Breast epithelium (tissue), 4 donors: ENCODE measurements at places on chromosomes 3 and 15. TPM values are rescaled to one million over a fixed set of nuclear protein-coding genes. Genes with fewer than 3 reads are reported as not detected.

DNA sequence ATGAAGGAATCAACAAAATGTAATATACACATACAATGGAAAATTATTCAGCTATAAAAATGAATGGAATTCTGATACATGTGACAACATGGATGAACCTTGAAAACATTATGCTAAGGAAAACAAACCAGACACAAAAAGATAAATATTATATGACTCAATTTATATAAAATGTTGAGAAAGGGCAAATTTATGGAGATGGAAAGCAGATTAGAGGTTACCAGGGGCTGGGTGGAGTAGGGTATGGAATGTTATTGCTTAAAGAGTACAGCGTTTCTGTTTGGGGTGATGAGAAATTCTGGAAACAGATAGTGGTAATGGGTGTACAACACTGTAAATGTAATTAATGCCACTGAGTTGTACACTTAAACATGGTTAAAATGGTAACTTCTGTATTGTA, 50.9 kb downstream of the EMC4 start:
- DNase-seq, result no peak
- no peak overlapping the region for H3K4me3 ChIP-seq
- H3K36me3 ChIP-seq, result no peaks in the 10 kb centered on the region
- H3K4me1 ChIP-seq, result no peaks in the 10 kb centered on the region
- no peaks in the 10 kb centered on the region for H3K27me3 ChIP-seq

GRCh38 chr3:67622652-67623051, 31.8 kb downstream of the SUCLG2 start:
- no peaks in the 10 kb centered on the region for H3K4me1 ChIP-seq
- H3K4me3 ChIP-seq, result no peak overlapping the region
- H3K27me3 ChIP-seq, result no peaks in the 10 kb centered on the region
- H3K27ac ChIP-seq, result no peak overlapping the region

GRCh38 chr3:24286405-24286804, 208.2 kb downstream of the THRB start:
- DNase-seq, result no peak
- H3K4me1 ChIP-seq, result peaks cover 13% of the 10 kb centered on the region
- H3K36me3 ChIP-seq, result no peaks in the 10 kb centered on the region
- H3K4me3 ChIP-seq, result no peak overlapping the region

- no peaks in the 10 kb centered on the region for H3K4me1 ChIP-seq
- H3K36me3 ChIP-seq, result no peaks in the 10 kb centered on the region
- H3K4me3 ChIP-seq, result no peak overlapping the region
- H3K27me3 ChIP-seq, result no peaks in the 10 kb centered on the region
- DNase-seq, result no peak
- no peak overlapping the region for H3K27ac ChIP-seq
Measured at GRCh38 chr15:75817138-75817935, 25.9 kb upstream of the UBE2Q2 start.

DNA sequence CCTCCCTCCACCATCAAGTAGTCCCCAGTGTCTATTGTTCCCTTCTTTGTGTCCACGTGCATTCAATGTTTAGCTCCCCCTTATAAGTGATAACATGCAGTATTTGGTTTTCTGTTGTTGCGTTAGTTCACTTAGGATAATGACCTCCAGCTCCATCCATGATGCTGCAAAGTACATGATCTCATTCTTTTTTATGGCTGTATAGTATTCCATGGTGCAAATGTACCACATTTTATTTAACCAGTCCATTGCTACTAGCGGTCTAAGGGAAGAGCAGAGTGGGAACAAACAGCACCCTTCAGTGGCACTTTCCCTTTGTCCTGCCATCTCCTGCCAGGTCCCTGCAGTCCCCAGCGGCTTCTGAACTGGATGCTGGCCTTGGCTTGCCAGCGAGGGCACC, 69.1 kb downstream of the LRRK1 start:
- no peak overlapping the region for H3K27ac ChIP-seq
- H3K36me3 ChIP-seq, result peaks cover 8% of the 10 kb centered on the region
- no peaks in the 10 kb centered on the region for H3K27me3 ChIP-seq

DNA sequence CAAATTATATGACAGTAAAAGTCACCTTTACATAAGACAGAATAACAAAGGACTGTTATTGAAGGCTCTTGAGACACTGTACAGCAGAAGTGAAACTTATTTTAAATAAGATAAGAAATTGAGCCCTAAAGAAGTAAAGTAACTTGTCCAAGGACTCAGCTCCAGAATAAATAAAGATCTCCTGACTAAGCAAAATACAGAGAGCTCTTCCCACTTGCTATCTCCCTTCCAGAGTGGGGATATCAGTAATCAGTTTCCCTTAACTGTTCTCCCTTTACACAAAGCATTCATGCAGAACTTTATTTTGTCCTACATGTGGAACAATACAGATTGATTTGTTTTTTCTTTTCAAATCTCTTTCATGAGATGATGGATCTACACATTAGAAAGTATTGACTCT, 129.5 kb upstream of the BHLHE40 start:
- no peak for DNase-seq
- H3K4me1 ChIP-seq, result no peaks in the 10 kb centered on the region
- no peaks in the 10 kb centered on the region for H3K27me3 ChIP-seq
- H3K36me3 ChIP-seq, result no peaks in the 10 kb centered on the region

- H3K36me3 ChIP-seq, result no peaks in the 10 kb centered on the region
- peak; percentile 88 for DNase-seq
- H3K4me3 ChIP-seq, result peak within 1 kb of the TSS; percentile 61
- H3K27ac ChIP-seq, result peak within 1 kb of the TSS; percentile 91
- no peaks in the 10 kb centered on the region for H3K27me3 ChIP-seq
Measured at GRCh38 chr15:72685925-72686794, at the start of the genes BBS4 and HIGD2B. BBS4 (plus strand) TSS chr15:72686207; CDS start chr15:72686228, 21 bp downstream. HIGD2B (minus strand) TSS chr15:72686182; CDS start chr15:72676374, 9,808 bp downstream.

The ZNF80 gene
- 0.33 TPM for total RNA-seq

- no peaks in the 10 kb centered on the region for H3K4me1 ChIP-seq
- H3K27ac ChIP-seq, result no peak overlapping the region
- no peaks in the 10 kb centered on the region for H3K27me3 ChIP-seq
- DNase-seq, result no peak
Measured at GRCh38 chr3:183517607-183518006, 37.9 kb downstream of the KLHL6 start.

The GOLGA8G gene
- not detected for total RNA-seq

- H3K36me3 ChIP-seq, result no peaks in the 10 kb centered on the region
- H3K4me3 ChIP-seq, result no peak overlapping the region
- no peaks in the 10 kb centered on the region for H3K4me1 ChIP-seq
Measured at GRCh38 chr3:123061856-123062255, 5.0 kb upstream of the PDIA5 start.

The GP9 gene
- not detected for total RNA-seq
